ENCODE measurements at places on chromosomes 3 and 15. TPM values are rescaled to one million over a fixed set of nuclear protein-coding genes. Genes with fewer than 3 reads are reported as not detected.
A peak's percentile ranks its signal among the peaks of the same experiment; 100 is the strongest.

DNA sequence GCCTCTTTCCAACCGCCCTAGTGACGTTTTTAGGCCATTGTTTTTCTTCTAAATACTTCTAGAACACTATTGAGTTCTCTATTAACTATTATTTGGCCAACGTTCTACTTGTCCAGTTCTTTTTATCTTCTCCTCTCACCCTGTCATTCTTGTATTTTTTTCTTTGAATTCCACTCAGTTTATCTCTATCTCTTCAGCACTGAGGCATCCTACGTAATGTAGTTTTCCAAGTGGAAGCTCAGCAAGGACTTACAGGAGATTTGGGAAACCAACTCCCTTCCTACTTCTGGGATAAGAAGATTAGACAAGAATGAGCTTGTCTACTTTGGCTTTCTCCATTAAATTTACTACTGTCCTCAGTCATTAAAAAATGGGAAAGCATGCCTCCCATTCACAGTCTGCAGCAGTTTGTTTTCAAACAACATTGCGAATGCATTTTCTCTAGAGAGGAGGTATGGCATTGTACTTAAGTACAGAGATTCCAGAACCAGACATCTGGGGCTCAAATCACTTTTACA is 21.3 kb upstream of the NR2F2 start:
- H3K4me1 ChIP-seq = no peaks in the 10 kb centered on the region
- H3K27ac ChIP-seq = no peak overlapping the region
- H3K27me3 ChIP-seq = peaks cover 8% of the 10 kb centered on the region
- no peak overlapping the region for H3K4me3 ChIP-seq
- DNase-seq = no peak
- H3K36me3 ChIP-seq = no peaks in the 10 kb centered on the region

DNA sequence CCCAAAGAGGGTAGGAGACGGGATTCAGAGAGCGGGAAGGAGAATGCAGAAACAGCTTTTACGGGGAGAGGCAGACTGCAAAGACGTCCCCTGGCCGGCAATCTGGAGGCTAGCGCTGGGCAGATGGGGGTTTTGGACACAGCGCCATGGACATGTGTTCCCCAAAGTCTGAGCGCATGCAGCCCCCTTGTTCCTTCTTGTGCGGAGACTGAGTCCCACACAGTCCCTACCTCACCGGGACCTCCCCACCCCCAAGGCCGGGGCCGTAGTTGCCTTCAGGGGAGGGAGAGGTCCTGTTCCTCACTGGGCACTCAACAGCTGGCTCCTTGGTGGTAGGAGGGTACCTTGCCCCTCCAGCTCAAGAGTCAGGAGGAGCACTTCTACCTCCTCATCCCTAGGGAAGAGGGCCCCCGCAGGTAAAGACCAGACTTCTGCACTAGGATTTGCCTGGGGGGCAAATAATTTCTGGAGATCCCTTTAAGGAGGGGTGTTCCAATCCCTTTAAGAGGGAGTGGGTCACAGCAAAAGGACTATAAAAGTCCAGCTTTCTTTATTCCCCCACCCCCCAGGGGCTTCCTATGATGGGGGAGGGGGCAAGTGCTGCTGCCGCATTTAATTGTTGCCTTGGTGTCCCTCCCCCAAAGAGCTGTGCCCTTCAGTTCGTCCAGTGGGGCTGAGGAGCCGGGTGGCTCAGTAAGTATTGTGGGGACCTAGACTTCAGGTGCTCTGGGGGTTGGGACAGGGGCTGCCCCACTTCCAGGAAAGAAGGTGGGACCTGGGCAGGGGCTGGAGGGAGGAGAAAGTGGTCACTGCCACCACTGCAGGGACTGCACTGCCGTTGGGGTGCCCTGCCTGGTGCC is 3.6 kb upstream of the BAHD1 start:
- no peak overlapping the region for H3K27ac ChIP-seq
- H3K4me3 ChIP-seq = no peak overlapping the region
- H3K36me3 ChIP-seq = no peaks in the 10 kb centered on the region

DNA sequence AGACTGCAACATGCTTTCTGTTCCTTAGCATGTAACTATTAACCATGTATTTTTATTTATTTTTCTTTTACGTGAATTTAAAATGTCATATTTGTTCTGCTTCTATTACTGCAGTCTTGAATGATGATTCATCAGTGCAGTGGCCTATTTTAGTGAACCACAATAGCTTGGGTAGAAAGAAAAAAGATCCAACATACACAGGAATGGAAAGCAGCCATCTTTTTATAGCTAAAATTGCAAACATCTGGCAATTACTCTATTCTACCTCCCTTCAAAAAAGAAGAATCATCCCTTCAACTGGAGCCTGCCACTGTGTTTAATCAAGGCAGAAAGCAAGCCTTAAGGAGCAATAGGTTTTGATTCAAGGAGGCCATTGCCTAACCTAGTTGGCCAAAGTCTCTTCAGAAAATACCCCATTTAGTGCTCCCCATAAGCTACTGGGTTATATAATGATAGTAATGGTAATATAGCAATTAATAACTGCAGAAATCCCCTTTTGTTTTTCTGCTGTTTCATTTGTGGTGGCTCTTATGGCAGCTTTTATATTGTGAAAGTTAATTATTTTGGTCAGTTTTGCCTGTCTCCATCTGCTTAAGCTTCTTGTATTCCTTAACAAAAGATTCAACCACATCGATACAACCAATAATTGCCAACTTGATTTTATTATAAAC is 267.3 kb downstream of the LPP start:
- H3K27me3 ChIP-seq = no peaks in the 10 kb centered on the region
- H3K36me3 ChIP-seq = no peaks in the 10 kb centered on the region
- DNase-seq = no peak
- H3K4me3 ChIP-seq = no peak overlapping the region
- peaks cover 10% of the 10 kb centered on the region for H3K4me1 ChIP-seq

GRCh38 chr15:30905821-30906220 is 2.1 kb downstream of the FAN1 start:
- DNase-seq = no peak
- H3K36me3 ChIP-seq = peaks cover 6% of the 10 kb centered on the region
- peaks cover 8% of the 10 kb centered on the region for H3K4me1 ChIP-seq
- H3K27me3 ChIP-seq = no peaks in the 10 kb centered on the region
- no peak overlapping the region for H3K4me3 ChIP-seq

DNA sequence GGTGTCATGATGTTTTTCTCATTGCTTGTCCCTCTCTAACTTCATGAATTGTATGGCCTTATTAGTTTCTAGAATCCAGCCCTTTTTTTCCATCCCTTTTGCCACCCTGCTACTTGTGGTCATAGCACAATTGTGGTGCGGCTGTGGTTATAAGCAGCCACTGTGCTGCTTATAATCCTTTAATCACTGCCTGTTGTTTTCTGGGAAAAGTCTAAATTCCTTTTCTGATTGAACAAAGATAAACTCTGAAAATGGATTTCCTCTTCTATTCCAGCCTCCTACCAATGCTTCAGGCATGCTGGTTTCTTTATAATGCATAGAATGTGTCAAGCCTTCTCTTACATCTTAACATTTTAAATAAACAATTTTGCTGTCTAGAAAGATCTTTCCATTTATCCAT is 319.5 kb downstream of the C3orf38 start:
- no peak overlapping the region for H3K4me3 ChIP-seq
- no peaks in the 10 kb centered on the region for H3K27me3 ChIP-seq
- no peaks in the 10 kb centered on the region for H3K36me3 ChIP-seq
- no peaks in the 10 kb centered on the region for H3K4me1 ChIP-seq
- no peak for DNase-seq
- no peak overlapping the region for H3K27ac ChIP-seq

GRCh38 chr15:28459279-28459678 is 73.5 kb downstream of the GOLGA8G start:
- no peak for DNase-seq
- no peaks in the 10 kb centered on the region for H3K4me1 ChIP-seq
- H3K4me3 ChIP-seq = no peak overlapping the region
- peaks cover 11% of the 10 kb centered on the region for H3K27me3 ChIP-seq
- no peak overlapping the region for H3K27ac ChIP-seq

GRCh38 chr3:62873451-62873760 is 1.8 kb downstream of the CADPS start:
- no peak overlapping the region for H3K27ac ChIP-seq
- H3K4me1 ChIP-seq = no peaks in the 10 kb centered on the region
- H3K27me3 ChIP-seq = peaks cover 9% of the 10 kb centered on the region
- no peak overlapping the region for H3K4me3 ChIP-seq

DNA sequence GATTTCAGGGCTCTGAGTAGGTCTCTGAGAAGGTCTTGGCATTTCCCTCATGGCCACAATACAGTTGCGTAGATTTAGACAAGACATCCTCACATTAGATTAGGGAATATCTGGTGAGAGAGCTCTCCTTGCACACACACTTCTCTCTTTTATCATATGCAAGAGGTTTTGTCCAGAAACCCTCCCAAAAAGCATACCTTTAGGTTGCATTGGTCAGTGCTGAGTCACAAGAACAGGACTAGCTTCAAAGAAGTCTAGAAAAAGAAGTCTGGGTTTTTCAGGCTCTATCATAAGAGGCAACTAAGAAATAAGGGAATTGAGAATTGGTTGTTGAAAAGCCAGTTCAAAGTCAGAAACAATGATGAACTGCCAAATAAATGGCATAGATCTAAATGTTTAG is 40.1 kb upstream of the MITF start:
- no peaks in the 10 kb centered on the region for H3K36me3 ChIP-seq
- H3K4me3 ChIP-seq = no peak overlapping the region
- DNase-seq = no peak
- H3K27ac ChIP-seq = no peak overlapping the region
- H3K4me1 ChIP-seq = no peaks in the 10 kb centered on the region
- H3K27me3 ChIP-seq = no peaks in the 10 kb centered on the region

DNA sequence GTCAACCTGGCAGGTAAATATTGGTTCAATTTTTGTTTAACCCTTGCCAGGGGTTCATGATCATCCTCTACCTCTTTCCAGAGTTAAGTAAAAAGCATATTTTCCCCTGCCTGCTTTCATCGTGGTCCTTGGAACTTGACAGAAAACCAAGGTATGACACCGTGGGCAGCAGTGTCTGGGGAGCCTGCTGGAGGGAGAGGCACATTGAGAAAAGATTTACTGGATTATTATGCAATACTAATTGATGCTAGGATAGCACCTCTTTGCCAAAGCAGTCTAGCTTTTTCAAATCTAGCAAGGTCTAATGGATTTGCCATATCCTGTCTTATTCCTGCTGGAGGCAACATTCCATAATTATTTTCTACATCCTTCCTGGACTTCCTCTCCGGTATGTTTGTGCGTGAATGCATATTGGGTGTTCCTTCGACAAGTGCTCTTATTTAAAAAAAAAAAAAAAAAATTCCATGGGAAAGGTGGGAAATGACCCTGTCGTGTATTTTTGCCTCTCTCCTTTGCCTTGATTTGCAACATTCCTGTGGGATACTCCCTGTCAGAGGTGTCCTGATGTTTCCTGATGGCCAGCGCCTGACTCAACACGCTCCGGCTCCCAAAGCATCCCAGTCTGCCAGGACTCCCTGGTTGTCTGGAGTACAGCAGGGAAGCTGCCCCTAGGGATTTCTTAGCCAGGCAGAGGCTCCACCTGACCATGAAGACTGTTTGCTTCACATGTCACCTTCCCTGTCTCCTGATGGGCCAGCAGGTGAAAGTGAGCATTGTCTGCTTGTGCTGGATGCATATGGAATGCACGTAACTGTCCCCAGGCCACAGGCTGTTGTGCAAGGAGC is 6.3 kb downstream of the BHLHE40 start:
- H3K27ac ChIP-seq = peak overlapping the region; percentile 85
- no peak overlapping the region for H3K4me3 ChIP-seq
- peaks cover 39% of the 10 kb centered on the region for H3K36me3 ChIP-seq
- H3K27me3 ChIP-seq = no peaks in the 10 kb centered on the region
- no peak for DNase-seq
- H3K4me1 ChIP-seq = peaks cover 57% of the 10 kb centered on the region

DNA sequence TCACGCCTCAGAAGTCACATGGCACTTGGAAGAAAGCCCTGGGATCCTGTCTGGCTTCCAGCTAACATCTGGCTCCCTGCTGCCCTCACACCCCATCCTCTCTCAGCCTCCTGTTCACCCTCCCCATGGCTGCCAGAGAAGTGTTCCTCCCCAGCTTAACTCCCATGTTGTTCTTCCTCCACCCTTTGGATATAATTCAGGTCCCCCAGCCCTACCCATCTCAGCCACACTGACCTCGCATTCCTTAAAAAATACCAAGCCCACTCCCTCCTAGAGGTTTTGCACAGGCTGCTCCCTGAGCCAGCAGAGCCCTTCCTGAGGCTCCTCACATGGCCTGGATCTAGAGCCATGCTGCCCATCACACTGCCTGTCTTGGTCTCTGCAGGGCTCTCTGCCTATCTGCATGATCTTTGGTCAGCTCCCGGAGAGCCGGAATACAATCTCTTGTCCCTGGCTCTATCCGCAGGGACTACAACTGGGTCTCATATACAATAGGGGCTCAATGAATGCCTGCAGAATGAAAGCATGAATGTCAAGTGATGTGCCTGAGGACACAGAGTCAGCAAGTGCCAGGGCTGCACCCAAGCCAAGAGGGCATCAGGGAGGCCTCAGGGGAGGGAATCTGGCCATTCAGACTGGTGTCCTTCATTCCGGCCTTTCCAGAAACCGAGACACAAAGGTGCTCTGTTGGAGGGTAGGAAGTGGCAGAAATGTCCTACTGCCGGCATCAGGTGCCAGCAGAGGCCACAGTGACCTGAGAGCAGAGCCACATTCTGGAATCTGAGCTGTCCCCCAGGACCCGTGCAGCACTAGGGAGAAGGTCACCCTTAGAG is 3.8 kb upstream of the TKT start:
- H3K27ac ChIP-seq = no peak overlapping the region
- H3K4me3 ChIP-seq = no peak overlapping the region

GRCh38 chr3:96970211-96970610 is 155.8 kb downstream of the EPHA6 start:
- H3K27ac ChIP-seq = no peak overlapping the region
- H3K27me3 ChIP-seq = no peaks in the 10 kb centered on the region
- no peak for DNase-seq
- H3K4me3 ChIP-seq = no peak overlapping the region

DNA sequence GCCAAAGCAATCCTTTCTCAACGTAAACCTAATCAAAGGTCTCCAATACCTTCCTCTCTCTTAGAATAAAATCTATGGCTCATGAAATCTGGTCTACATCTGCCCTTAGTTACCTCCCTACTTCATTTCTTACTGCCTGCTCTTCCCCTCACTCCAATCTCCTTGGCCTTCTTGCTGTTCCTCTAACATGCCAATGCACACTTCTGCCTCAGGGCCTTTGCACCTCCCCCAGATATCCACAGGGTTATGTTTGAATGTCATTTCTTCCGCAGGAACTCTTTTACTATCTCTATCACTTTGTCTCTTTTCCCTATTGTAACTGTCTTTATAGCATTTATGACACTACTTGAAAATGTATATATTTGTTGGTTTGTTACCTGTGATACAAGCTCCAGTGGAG is 44.3 kb upstream of the PYGO1 start:
- H3K4me1 ChIP-seq = no peaks in the 10 kb centered on the region
- no peaks in the 10 kb centered on the region for H3K27me3 ChIP-seq
- H3K36me3 ChIP-seq = no peaks in the 10 kb centered on the region
- no peak for DNase-seq
- H3K27ac ChIP-seq = no peak overlapping the region
- no peak overlapping the region for H3K4me3 ChIP-seq

Gene EPHB3
- not detected for total RNA-seq

Gene LTF
- total RNA-seq = not detected

Gene CCDC13
- total RNA-seq = 0.47 TPM

Gene MFAP1
- 10.2 TPM for total RNA-seq

Gene CCDC54
- not detected for total RNA-seq

Gene TRPM1
- not detected for total RNA-seq

All from natural killer cell (primary cell).